A549 treated with CpdA at 1 μM for 4 hours (cell line): ENCODE measurements at places on chromosomes 1 and 21. TPM values are rescaled to one million over a fixed set of nuclear protein-coding genes. Genes with fewer than 3 reads are reported as not detected.

The DYNLT4 gene
- 0.29 to 0.70 TPM (median 0.57 TPM) in 5 replicates for total RNA-seq

The CC2D1B gene
- total RNA-seq: 16.6 to 19.1 TPM (median 16.9 TPM) in 5 replicates

The ENAH gene
- total RNA-seq: 69.7 to 97.9 TPM (median 78.1 TPM) in 5 replicates

The AJAP1 gene
- total RNA-seq: under 0.01 TPM in 1 of 5 replicates, not detected in the others
